ENCODE measurements at places on chromosomes 16 and 17. TPM values are rescaled to one million over a fixed set of nuclear protein-coding genes. Genes with fewer than 3 reads are reported as not detected.

Gene PLXDC1
- total RNA-seq: 1.1 TPM

Gene DYNLL2
- total RNA-seq: 30.5 TPM

Gene COPS3
- total RNA-seq: 144 TPM

Gene PRAC2
- total RNA-seq: not detected

Gene ABCA3
- 2.1 TPM for total RNA-seq

Gene FOXJ1
- not detected for total RNA-seq

Gene TEKT3
- not detected for total RNA-seq

Gene RNF166
- total RNA-seq: 15.8 TPM

Gene ARL5C
- not detected for total RNA-seq

Gene GRB7
- under 0.01 TPM for total RNA-seq

Gene PIMREG
- total RNA-seq: 34.7 TPM

Data from regular cardiac myocyte (primary cell).